ENCODE measurements at places on chromosomes 11 and 22. TPM values are rescaled to one million over a fixed set of nuclear protein-coding genes. Genes with fewer than 3 reads are reported as not detected.

The IFITM1 gene
- total RNA-seq = 129 TPM

- no peaks in the 10 kb centered on the region for H3K4me1 ChIP-seq
- no peak overlapping the region for H3K4me3 ChIP-seq
- DNase-seq = no peak
- no peaks in the 10 kb centered on the region for H3K36me3 ChIP-seq
These were observed 14.1 kb downstream of the ZFP91 start for GRCh38 chr11:58592760-58593472.

DNA sequence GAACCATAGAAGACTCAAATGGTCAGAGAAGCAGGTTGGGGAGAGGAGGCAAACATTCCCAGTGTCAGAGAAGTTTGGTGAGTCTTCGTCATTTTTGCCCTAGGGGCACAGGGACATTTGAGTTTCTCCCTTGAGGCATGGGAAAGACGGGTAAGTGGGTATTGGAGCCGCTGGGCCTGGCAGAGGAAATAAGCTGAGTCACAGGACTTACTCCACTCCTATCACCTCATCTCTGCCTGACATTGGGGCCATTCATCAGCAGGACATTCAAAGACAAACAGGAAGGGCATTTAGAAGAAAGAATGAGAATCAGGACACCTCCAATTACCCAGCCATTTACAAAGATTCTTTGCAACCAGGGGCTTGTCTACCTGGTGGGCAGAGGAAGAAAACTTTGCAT is 100.7 kb upstream of the SEZ6L start:
- H3K36me3 ChIP-seq = no peaks in the 10 kb centered on the region
- no peak for DNase-seq
- no peak overlapping the region for H3K4me3 ChIP-seq
- no peaks in the 10 kb centered on the region for H3K4me1 ChIP-seq
- no peaks in the 10 kb centered on the region for H3K27me3 ChIP-seq

GRCh38 chr11:96156379-96156722 is 186.6 kb downstream of the MAML2 start:
- DNase-seq = no peak
- peak overlapping the region; percentile 56 for H3K4me3 ChIP-seq
- no peaks in the 10 kb centered on the region for H3K36me3 ChIP-seq
- H3K4me1 ChIP-seq = peaks cover 5% of the 10 kb centered on the region

DNA sequence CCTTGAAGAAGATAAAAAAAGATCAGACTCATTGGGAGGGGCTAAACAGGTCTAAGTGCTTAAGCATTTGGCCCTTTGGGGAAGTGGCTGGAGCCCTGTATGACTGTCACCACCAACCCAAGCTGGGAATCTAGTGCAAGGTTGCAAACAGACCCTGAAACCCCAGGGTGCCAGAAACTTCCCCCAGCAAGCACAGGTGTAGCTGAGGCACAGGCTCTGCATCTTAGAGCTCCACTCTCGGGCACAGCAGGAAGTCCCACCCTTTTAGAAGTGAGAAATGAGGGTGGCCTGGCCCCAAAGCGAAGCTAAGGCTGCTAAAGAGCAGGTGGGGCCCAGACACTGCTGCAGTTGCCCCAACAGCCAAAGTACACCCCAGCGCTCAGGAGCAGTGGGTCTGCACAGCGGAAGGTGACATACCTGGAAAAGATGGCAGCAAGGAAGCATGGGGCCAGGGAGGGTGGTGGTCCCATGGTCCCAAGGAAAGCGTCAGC is 5.8 kb upstream of the KDM2A start:
- DNase-seq = no peak
- H3K4me1 ChIP-seq = peaks cover 6% of the 10 kb centered on the region
- no peaks in the 10 kb centered on the region for H3K36me3 ChIP-seq
- H3K4me3 ChIP-seq = no peak overlapping the region
- H3K27ac ChIP-seq = no peak overlapping the region

GRCh38 chr11:134656861-134657540 is 245.0 kb upstream of the B3GAT1 start:
- H3K27me3 ChIP-seq = peaks cover 6% of the 10 kb centered on the region
- no peaks in the 10 kb centered on the region for H3K4me1 ChIP-seq
- no peaks in the 10 kb centered on the region for H3K36me3 ChIP-seq
- no peak overlapping the region for H3K27ac ChIP-seq
- H3K4me3 ChIP-seq = no peak overlapping the region

- no peak overlapping the region for H3K27ac ChIP-seq
- no peaks in the 10 kb centered on the region for H3K4me1 ChIP-seq
- H3K36me3 ChIP-seq = no peaks in the 10 kb centered on the region
- DNase-seq = no peak
- no peaks in the 10 kb centered on the region for H3K27me3 ChIP-seq
These were observed 10.5 kb downstream of the ART5 start for GRCh38 chr11:3631331-3631730.

The C11orf65 gene
- total RNA-seq = 0.32 TPM

DNA sequence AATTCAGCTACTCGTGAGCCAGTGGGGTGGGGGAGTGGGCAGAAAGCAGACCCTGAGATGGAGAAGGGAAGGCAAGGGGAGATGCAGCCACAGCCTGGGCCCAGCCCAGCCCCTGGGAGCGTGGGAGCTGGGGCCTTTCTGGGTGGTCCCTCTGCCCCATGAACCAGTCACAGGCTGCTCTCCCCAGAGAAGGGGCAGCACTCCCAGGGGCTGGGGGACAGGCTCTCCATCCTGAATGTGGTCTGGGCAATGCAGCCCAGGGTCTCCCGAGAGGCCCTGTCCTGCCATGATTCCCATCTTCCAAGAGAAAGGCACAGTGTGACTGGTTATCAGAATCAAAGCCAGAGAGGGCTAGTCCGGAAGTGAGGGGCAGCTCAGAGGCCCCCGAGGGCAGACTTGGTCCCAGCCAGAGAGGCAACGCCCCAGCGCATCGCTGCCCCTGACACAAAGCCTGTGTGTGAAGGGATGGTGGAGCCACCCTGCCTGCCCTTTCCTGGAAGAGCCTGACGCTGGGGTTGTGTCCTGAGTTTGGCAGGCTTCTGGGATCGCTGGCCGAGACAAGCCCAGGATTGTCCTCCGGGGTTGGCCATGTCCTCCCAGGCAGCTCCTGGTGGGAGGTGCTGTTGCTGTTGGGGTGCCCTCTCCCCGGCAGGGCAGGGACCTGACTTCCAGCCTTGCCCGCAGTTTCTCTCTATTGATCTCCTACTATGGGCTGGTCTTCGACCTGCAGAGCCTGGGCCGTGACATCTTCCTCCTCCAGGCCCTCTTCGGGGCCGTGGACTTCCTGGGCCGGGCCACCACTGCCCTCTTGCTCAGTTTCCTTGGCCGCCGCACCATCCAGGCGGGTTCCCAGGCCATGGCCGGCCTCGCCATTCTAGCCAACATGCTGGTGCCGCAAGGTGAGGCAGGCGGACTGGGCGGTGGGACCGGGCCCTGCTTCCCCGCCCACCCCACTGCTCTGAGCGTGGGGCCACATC is 23.8 kb upstream of the SLC22A12 start:
- no peak overlapping the region for H3K4me3 ChIP-seq
- H3K27ac ChIP-seq = peak overlapping the region; percentile 60
- DNase-seq = peak; percentile 27
- H3K4me1 ChIP-seq = no peaks in the 10 kb centered on the region
